ENCODE measurements at places on chromosomes 3 and 15.

GRCh38 chr15:53665930-53666329, 93.5 kb downstream of the WDR72 start:
- DNase-seq, result no peak

- no peak for DNase-seq
Measured at GRCh38 chr3:155517903-155518302, 224.4 kb upstream of the STRIT1 start.

GRCh38 chr3:43473737-43474136, 148.1 kb downstream of the ANO10 start:
- no peak for DNase-seq

DNA sequence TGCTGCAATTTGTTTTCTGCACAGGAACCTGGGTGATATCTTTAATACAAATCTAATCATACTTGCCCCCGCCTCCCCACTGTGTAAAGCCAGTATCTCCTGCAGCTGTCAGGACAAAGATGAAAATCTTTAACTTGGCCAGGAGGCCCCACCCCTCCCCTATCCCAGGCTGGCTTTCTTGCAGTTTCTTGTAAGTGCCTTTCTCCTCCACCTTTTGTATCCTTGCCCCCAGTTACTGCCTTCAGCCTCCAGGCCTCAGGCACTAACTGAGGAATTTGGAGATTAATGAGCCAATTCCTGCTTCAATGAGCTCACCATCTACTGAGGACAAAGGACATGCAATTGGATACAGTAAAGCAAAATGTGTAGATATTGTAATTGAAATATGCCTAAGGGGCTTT, 6.5 kb downstream of the GCSAM start:
- DNase-seq, result no peak

GRCh38 chr15:66574596-66574950, 8.8 kb upstream of the LCTL start:
- no peak for DNase-seq

GRCh38 chr3:173287361-173287760, 110.2 kb upstream of the NLGN1 start:
- no peak for DNase-seq

GRCh38 chr3:43345246-43345645, 58.9 kb downstream of the SNRK start:
- DNase-seq, result no peak

- DNase-seq, result no peak
Measured at GRCh38 chr15:84788500-84788899, 28.7 kb upstream of the ALPK3 start.

DNA sequence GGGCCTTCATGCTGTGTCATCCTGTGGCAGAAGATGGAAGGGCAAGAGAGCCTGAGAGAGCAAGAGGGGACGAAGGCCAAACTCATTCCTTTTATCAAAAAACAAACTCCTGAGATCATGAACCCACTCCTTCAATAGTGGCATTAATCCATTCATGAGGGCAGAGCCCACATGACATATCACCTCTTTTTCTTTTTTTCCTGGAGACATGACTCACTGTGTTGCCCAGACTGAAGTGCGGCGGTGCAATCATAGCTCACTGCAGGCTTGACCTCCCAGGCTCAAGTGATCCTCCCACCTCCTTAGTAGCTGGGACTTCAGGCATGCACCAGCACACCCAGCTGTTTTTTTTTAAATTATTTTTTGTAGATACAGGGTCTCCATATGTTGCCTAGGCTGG, 92.0 kb upstream of the RNU6-1 start:
- DNase-seq, result no peak

DNA sequence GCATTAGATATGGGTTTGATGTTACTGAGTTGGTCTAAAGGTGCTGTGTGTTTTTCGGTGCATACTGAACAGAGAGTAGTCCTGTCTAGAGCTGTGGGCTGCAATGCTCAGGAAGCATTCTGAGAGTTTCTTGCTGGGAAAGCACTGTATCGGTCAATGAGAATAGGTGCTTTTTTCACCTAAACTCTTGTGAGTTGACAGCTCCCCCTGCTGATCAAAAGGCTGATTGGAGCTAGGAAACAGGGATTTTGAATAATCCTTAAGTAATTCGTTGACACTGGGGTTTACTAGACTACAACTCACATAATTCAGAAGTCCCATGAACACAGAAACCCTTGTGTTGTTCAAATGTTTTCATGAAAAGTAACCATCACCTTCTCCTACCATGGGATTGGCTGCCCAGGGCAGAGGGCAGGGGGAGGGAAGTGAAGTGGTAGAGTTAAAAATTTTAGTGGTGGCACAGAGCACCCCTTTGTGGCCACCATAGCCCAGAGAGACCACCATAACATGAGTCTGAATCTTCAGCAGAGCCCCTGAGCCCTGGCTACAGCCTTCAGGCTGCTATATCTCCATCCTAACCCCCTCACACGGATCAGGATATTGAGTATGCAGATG, 13.0 kb upstream of the MANF start:
- DNase-seq, result peak; percentile 77

- DNase-seq, result no peak
Measured at GRCh38 chr15:99744142-99744541, 10.9 kb upstream of the LYSMD4 start.

DNA sequence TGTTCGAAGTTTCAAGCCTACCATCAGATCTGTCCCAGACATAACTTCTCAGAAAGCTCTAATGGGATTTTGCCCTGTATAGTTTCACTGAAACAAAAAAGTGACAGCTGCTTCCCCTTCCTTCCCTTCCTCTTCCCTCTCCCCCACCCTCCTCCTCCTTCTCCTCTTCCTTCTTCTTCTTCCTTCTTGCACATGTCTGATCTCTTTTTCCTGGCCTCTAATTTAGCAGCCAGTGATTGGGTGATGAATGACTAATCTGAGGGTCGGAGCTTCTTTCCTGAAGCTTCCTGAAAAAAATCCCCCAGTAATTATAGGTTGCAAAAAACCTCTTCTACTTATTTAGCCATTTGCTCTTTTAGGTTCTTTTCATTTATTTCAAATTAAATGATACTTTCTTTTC, 168.7 kb downstream of the POTEB3 start:
- peak; percentile 35 for DNase-seq

- no peak for DNase-seq
Measured at GRCh38 chr15:62672268-62672667, 370.3 kb upstream of the TPM1 start.

DNA sequence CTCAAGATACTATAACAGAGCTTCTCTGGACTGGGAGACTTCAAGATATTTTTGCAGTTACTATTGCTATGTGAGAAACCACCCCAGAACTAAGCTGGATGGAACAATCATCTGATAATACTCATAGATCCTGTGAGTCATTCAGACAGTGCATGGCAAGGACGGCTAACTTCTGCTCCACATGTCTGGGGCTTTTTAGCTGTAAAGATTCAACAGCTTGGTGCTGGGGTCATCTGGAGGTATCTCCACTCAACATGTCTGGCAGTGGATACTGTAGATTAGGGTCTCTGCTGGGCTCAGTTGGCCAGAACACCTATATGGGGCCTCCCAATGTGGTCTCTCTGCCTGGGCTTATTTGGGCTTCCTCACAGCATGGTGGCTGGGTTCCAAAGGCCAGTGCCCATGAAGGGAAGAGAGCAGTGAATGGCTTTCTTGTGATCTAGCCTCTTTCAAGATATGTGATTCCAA, 117.3 kb upstream of the SLC7A14 start:
- no peak for DNase-seq

DNA sequence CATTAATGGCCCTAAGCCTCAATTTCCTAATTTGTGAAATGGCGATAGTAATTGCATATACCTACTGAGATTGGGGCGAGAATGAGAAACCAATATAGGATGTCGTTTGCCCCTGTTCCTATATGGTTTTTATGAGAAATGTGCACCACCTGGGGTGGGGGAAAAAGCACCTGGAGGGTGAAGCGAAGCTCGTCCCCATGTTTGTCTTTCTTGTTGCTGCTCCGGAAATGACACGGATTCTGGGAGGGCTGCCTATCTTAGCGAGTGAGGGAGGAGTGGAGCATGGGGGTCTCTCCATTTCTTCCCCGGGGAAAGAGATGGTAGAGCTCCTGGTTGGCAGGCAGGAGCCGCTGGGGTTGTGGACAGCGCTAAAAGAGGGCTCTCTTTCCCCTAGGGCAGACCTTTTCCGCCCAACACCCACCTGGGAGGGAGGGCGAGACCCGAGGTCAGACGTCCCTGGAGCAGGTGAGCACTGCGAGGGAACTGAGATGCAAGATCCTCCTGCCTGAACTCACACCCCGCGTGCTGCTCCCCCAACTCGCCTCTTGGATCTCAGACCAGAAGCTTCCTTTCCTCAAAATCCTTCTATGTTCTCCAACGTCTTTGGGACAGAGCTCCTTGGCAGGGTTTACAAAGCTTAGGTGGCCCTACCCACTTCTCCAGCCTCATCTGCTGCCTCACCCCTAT, 5.6 kb upstream of the BAHD1 start:
- DNase-seq, result no peak

DNA sequence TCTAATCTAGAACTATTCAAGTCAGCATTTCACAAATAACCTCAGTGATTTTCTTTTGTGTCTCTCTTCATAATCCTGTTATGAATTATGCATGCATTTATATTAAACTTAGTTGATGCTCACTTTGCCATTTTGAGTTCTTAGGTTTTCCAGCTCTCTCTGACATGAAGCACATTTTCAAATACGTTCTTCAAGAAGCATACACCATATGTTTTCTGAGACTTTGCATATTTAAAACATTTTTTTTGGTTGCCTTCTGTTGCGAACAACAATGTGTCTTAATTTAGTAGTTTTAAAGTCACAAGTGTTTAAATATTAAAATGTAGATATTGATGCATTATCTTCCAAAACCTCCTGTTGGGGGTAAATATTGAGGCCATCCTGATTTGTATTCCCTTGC, 37.5 kb downstream of the SH3GL3 start:
- no peak for DNase-seq

- peak; percentile 90 for DNase-seq
Measured at GRCh38 chr15:90143166-90143655, 40.9 kb upstream of the IDH2 start.

GRCh38 chr15:92883163-92883875, 16.8 kb upstream of the CHD2 start:
- DNase-seq, result peak; percentile 54

GRCh38 chr3:8882642-8883041, 80.6 kb downstream of the RAD18 start:
- no peak for DNase-seq

- DNase-seq, result no peak
Measured at GRCh38 chr3:9201955-9202354, 47.5 kb downstream of the SRGAP3 start.

DNA sequence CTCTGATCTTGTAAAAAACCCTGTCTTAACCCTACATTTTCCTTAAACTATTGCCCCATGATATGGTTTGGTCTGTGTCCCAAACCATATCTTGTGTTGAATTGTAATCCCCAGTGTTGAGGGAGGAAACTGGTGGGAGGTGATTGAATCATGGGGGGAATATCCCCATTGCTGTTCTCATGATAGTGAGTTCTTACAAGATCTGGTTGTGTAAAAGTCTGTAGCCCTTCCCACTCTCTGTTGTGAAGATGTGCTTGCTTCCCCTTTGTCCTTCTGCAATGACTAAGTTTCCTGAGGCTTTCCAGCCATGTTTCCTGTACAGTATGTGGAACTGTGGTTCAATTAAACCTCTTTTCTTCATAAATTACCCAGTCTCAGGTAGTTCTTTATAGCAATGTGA, 881.4 kb downstream of the DIPK2A start:
- DNase-seq, result no peak

DNA sequence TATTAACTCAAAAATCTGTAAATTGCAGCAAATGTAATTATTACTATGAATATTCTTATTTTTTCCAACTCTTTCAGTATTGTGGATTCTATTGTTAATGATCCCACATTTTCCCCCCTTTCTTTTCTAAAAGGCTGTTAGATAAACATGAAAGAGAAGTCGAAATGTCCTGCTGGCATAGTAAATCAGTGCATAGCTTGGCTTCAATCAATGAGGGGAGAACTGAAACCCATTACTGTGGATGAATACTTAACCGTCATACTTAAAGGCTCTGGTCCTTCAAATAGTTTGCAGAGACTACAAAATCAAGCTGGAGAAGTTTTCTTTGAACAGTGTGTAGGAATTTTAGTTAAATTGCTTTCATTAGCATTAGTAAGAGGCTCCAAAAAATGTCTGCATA, 667.9 kb downstream of the CADM2 start:
- no peak for DNase-seq

DNA sequence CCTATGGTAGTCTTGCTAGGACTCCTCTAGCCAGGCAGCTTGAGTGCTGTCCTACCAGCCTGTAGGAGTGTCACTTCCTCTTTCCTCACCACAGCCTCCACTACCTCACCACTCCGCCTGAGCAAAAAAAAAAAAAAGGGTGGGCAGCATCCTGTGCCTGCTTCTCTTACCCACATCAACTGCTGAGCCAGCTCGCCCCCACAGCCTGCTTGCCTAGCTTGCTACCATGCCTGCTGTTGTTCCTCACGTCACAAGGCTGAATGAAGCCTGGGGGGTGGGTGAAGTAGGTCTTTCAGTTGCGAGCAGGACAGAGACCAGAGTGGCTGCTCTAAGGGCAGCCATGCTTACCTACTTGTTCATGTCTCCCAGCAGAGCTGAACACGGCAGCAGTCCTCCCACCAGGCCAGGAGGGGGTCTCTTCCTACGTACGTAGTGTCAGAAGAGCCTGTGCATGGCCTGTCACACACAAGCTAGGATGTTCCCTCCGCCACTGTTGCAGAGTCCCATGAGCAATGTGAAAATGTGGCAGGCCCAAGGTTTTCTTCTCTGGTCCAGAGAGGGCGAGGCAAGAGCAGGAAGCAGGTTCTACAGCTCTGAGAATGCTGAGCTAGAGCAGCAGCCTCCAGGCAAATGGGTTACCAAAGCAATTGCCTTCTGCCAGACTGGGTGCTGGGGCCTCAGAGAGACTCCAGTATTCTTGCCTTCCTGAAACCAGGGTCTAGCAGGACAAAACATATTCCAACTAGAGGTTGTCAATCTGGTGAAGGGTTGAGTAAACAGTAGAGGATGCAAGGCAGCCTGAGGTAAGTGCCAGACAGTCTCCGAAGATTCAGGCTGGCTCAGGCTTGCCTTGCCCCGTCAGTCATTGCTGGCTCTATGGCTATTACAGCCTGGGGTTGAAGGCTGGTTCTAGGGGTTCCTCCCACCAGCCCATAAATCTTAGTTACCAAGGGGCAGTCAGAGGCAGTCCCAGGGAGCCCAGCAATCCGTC, 8.1 kb downstream of the PPM1M start:
- peak; percentile 99 for DNase-seq

GRCh38 chr3:161977063-161977462, 480.5 kb downstream of the OTOL1 start:
- DNase-seq, result peak; percentile 29

DNA sequence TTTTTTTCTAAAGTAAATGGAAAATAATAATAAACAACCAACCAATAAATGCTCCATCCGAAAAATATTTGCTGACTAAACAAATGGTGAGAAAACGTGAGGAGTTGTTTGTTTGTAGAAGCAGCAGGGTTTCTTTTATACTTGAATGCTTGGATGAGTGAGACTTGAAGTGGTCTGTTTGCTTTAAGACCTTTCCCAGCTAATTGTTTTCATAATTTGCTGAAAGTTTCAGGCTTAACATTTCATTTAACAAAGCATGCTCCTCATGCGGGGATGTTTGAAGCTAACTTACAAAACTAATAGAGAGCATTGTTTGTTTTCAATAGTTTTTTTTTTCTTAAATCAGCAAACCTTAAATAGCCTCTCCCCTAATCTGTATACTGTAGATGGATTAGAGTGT, 484.6 kb downstream of the ROBO2 start:
- DNase-seq, result no peak
